ENCODE measurements at places on chromosomes 5 and 9.

- no peak for DNase-seq
Observed at GRCh38 chr5:74406844-74407243, 233.7 kb downstream of the ENC1 start.

DNA sequence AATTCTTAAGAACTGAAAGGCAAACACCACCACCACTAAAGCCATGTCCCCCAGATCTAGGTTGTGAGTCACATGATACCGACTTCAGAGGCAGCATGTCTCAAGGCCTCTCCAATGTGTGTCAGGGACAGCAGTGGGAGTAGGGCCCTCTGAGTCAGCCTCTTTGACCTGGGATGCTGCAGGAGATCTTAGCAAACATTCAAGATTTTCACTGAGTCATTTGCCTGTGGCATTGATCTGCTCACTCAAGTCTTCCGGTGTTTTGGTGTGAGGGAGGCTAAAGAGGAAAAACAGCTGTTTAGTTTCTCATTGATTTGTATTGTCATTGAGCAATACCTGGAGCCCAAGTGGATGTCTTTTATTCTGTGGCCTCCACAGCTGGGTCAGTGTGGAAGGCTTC, 36.1 kb downstream of the TMC1 start:
- no peak for DNase-seq

- no peak for DNase-seq
Observed at GRCh38 chr5:175104677-175105076, 339.3 kb downstream of the DRD1 start.

DNA sequence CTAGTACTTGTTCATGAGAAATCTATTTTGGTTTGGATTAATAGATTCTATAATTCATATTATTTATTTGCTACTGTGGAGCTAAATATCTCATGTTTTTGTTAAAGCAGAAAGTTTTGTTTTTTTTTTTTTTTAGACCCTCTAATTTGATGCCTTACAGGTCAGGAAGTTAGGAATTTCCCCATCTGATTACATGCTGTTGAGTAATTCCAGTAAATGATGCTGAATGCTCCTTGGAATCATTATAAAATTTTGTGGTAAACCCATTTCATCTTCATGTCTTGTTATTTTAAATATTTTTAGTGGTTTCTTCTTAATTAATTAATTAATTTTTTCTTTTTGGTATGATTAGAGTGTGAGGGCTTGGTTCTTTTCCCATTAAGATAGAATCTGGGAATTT, 35.6 kb downstream of the NNT start:
- no peak for DNase-seq

- DNase-seq, result no peak
Observed at GRCh38 chr5:61779743-61780142, 447.7 kb downstream of the ZSWIM6 start.

GRCh38 chr9:69946800-69947437, 96.7 kb upstream of the MAMDC2 start:
- DNase-seq, result no peak

DNA sequence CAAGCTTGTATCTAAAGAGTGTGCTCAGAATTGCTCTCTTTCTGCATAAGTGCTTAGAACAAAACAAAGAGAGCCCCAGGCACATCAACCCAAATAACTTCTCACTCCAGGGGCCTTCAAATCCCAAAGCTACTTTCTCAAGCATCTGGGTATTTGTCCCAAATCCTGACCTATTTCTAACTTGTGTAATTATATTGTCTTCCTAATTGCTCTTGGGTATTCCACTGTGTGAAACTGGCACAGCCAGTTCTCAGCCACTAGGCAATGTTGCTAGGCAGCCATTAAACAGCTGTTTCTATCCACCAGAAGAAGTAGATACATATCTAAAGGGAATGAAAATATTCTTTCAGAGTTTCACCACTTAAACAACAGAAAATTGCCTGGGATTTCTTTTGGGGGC, 198.8 kb downstream of the PRELID2 start:
- DNase-seq, result no peak

DNA sequence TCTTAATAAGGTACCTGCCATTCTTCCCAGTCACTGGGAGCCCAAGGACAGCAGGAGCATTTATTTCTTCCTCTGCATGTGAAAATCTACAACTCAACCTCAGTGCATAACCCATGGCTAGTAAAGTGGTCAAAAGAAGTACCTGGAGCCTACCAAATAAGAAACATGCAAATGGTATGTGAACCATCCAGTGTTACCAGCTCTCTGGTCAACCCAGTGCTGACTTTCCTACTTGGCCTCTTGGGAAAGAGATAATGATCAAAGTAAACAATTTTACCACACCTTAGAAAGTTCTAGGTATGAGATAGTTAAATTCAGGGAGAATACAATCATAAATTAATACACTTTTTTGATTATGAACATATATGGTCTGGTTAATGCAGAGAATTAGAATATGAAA, 325.6 kb downstream of the ENC1 start:
- no peak for DNase-seq

- DNase-seq, result no peak
Observed at GRCh38 chr9:14349146-14349446, 35.2 kb upstream of the NFIB start.

GRCh38 chr9:132833550-132834121, 44.4 kb downstream of the AK8 start:
- DNase-seq, result no peak

GRCh38 chr5:15807871-15808270, 307.9 kb downstream of the FBXL7 start:
- DNase-seq, result no peak

DNA sequence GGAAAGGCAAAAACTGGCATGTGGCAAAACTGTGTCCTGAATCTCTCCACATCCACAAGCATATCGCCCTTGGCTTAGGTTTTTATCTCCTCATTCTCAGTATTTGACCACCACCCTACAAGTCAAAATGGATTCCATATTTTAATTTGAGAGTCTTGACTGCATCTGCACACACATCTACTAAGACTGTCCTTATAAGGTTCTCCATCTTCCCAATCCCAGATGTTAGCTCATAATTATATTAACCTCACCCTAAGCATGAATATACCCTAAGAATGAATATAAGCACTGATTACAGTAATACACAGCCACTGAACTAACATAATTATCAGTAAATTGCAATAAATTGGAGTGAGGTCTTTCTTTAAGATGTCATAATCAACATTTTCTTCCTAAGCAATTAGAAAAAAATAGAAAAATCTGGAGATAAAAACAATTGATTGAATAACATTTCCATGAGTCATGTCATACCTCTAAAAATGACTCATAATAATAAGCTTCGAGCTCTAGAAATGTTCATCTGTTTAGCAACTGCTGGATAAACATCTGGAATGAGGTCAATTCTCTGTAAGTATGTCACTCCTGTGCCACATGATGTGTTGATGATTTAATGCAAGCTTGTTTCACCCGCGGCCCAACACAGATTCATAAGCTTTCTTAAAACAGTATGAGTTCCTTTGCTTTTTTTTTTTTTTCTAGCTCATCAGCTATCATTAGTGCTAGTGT, 39.9 kb upstream of the PAM start:
- DNase-seq, result no peak

DNA sequence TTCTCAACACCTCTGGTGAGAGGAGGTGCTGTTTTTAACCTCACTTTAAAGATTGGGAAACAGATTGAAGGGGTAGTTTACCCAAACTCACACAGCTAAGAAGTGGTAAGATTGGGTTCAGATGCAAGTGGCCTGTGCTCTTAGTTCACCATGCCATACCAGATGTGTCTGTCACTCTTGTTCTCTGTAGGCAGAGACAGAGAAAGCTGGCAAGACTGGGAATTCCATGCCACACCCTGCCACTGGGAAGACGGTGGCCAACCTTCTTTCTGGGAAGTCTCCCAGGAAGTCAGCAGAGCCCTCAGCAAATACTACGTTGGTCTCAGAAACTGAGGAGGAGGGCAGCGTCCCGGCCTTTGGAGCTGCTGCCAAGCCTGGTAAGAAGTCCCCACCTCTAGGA, 11.0 kb downstream of the TCOF1 start:
- DNase-seq, result no peak

- DNase-seq, result no peak
Observed at GRCh38 chr9:78898234-78898633, 601.3 kb downstream of the PSAT1 start.

- DNase-seq, result no peak
Observed at GRCh38 chr9:114448706-114449105, 56.6 kb downstream of the WHRN start.
